ENCODE measurements at places on chromosomes 1 and 21.

- no peak for DNase-seq
These were observed 14.6 kb upstream of the C1orf146 start for GRCh38 chr1:92203105-92203504.

DNA sequence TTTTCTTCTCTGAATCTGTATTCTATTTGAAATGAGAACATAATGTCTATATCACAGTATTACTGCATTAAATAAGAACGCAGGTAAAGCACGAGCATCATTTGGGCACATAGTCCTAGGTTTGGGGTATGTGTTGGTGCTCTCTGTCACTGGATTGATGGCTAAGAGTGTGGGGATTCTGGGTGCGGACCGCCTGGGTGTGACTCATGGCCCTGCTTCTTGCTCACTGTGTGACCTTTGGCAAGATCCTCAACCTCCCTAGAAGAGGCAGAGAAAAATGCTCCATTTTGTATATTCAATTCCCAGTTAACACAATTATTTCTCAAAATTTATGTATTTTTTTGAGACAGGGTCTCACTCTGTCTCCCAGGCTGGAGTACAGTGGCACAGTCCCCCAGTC is 99.7 kb downstream of the LAMC2 start:
- DNase-seq: no peak

DNA sequence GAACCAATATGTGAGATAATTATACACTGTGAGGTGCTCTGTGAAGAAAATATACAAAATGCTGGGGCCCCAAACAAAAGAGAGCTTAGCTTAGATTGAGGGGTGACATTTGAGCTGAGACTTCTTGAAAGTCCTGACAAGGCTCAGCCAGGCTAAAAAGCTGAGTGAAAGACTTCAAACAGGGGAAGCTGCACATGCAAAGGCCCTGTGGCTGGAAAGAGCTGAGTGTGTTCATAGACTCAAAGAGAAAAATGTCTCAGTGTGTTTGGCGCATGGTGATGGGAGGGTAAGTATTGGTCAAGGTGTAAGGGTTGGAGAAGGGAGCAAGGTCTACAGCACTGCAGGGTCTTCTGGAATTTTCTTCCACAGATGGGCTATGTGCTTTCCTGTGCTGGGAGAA is 127.2 kb upstream of the KLHDC7A start:
- DNase-seq: no peak

- DNase-seq: no peak
These were observed 135.9 kb downstream of the ACBD6 start for GRCh38 chr1:180366371-180367068.

- no peak for DNase-seq
These were observed 1518.0 kb downstream of the NCAM2 start for GRCh38 chr21:22516230-22516629.

GRCh38 chr1:4353090-4353856 is 301.1 kb upstream of the AJAP1 start:
- no peak for DNase-seq

DNA sequence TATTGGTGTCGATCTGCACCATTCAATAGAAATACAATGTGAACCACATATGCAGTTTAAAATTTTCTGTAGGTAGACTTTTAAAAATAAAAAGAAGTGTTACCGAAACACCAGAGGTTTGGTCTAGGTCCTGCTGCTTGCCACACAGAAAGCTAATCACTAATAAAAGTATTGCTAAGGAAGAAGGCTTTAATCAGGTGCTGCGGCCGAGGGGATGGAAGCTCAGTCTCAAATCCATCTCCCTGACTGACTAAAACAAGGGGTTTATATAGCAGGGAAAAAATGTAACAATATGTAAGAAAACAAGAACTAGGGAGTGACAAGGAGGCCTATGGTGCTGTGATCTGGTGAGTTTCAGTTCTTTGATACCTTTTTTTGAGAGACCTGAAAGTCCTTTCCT is 99.3 kb downstream of the XPR1 start:
- DNase-seq: no peak

DNA sequence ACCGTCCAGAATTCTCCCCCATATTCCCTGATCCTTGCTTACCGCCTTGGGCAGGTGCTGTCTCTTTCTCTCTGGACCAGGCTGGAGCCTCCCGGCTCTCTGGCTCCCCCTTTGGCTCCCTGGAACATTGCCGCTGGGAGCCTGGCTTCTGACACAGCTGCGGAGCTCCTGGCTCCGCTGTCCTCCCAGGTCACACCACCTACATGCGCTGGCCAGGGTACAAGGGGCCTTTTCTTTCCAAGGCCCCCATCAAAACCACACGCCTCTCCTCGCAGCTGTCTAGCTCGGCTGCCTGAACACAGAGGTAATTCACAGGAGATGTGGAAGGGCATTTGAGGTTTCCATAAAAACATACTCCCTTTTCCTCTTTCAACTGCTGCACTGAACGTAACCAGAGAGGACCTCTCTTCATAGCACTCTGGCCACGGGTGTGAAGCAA is 7.5 kb upstream of the ZNF648 start:
- DNase-seq: no peak

GRCh38 chr1:231395076-231395997 is 26.8 kb downstream of the EGLN1 start:
- peak; percentile 91 for DNase-seq

DNA sequence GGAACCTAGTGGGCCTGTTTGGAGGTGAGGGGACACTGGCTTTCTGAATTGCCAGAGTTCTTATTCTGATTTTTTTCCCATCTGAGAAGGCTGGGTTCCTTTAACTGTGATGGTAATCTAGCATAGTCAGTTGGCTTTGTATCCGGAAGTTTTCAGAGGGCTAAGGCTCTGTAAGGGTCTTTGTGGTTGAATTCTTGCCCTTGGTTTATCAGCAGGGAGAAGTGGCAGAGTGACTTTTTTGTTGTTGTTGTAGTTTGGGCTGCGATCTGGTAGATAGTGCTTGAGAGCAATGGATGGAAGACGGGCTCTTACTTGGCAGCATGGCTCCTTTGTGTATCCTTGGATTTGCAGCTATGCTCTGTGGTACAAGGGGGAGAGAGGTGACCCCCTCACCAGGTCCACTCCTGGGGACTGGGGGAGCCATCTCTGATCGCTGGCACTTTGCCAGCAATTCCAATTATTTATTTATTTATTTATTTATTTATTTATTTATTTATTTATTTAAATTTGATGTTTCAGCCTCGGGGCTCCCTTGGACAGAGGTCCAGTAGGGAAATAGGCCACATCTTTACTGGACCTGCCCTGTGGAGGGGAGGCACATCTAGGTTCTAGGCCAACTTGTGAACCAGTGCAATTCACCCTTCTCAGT is 18.5 kb downstream of the TCP10L start:
- no peak for DNase-seq

GRCh38 chr1:227788271-227789083 is 27.0 kb upstream of the PRSS38 start:
- no peak for DNase-seq

DNA sequence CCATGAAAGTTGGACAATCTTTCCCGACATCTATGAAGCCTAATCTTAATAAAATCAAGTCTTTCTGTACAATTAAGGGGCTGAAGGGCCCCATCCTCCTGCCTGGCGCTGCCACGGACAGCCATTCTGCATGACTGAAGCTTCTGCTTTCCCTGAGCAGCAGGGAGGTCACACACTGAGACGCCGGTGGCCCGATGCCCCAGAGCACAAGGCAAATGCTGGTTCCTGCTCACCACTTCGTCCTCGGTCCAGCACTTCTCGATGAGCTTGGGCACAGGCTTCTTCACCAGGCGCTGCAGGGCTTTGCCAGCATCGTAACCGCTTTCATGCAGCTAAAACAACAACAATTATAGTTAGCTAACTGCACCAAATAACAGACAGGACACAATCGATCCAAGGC is 147.8 kb downstream of the SLC45A1 start:
- DNase-seq: no peak

- no peak for DNase-seq
These were observed 85.5 kb upstream of the CACNA1E start for GRCh38 chr1:181397845-181398244.

DNA sequence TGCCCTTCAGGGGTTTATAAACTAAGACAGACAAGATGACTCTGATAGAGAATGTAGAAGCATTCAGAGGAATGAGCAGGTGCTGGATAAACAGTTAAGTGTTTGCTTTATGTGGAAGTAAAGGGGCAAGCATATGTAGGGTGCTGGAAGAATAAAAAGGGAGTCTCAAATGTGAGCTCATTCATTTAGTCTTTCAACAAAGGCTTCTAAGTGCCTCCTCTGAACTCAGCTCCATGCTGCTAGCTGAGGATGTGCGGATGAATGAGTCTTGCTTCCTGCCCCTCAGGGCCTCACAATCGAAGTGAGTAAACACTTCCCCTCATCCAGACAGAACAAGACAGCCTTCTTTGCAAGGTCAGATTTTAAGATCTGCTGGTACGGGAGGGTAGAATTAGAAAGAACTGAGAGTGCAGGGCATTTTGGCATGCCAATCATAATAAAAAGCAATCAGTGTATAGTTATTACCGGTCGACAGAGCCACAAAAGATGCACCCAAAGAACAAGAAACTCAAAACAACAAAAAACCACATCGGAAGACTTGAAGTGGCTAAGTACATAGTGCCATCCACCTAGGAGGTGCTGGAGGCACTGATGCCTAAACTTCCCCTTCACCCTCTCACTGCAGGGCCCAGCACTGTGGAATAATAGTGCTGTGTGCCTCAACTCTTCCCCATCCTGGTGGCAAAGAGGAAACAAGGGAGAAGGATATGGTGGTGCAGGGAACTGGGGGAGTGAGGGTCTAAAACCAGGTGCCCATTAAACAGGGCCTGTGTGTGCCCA is 69.8 kb downstream of the TNR start:
- no peak for DNase-seq

DNA sequence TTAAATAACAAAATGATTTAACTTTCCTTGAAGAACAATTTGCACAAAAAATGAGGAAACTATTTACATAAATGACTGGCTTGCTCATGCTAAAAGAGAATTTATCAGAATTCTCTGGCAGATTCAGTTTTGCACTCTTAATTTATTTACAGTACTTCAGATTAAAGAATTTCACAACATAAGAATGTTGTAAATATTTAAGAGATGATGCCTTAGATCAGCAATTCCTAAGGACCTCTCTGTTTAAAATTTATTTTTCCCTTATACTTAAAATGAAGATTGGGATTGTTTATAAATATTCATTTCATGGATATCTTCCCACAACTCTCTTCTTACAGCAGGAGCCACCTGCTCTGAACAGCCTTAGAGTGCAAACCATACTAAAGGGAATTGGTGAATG is 120.8 kb downstream of the OLFM3 start:
- DNase-seq: no peak

DNA sequence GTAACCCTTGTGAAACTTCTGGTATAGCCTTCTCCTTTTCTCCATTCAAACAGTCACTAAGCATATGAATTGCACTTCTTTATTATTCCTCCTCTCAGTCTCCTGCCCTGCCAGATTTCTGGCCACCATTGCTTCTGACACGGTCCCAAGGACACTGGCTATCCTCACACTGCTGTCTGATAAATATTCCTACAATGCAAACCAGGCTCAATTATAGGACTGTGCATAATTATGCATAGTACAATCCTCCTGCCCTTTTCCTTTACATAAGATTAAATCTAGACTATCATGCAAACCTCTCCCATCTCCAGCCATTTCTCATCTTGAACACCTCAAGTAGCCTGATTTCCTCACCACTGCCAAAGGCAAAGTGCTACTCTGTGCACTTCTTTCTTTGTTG is 704.3 kb upstream of the ADAMTS5 start:
- DNase-seq: no peak

- DNase-seq: peak; percentile 6
These were observed 13.0 kb downstream of the UCK2 start for GRCh38 chr1:165840423-165840822.

GRCh38 chr1:3431266-3431665 is 23.2 kb upstream of the ARHGEF16 start:
- no peak for DNase-seq

DNA sequence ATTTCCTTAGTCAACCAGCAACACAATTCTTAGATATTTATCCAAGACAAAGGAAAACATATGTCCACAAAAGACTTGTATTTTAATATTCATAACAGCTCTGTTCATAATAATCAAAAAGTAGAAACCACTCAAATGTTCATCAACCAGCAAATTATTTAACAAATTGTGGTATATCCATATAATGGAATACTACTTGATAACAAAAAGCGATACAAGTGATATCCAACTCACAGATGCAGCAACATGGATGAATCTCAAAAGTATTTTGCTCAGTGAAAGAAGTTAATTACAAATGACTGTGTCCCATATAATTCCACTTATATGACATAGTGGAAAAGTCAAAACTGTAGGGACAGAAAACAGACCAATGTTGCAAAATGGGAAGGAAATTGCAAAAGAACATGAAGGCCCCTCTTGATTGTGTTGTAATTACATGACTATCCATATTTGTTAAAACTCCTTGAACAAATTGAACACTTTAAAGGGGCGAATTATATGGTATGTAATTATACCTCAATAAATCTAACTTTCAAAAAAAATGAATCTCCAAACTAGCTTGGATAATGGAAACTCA is 116.9 kb downstream of the EDEM3 start:
- no peak for DNase-seq

Measured in fibroblast of gingiva (primary cell).